ENCODE measurements at places on chromosomes 5 and 9.

GRCh38 chr9:116700882-116701865 is 14.1 kb downstream of the TRIM32 start:
- H3K27me3 ChIP-seq: no peaks in the 10 kb centered on the region
- H3K4me1 ChIP-seq: peaks cover 12% of the 10 kb centered on the region
- H3K4me3 ChIP-seq: no peak overlapping the region

DNA sequence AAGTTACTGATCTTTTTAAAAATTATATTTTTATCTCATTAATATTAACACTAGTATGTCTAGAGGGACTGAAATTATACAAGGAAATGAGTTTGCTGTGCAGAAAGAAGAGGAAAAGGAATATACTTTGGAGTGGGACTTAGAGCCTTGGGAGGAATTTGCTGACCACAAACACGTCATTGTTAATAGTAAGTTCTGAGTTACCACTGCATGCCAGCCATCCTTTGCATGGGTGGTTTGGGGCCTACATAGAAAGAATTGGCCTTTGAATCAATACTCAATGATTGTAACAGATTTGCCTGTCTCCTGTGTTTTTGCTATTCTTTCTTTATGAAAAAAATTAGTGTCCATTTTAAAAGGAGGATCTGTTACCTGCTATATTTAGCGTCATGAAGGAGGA is 232.6 kb upstream of the TNC start:
- H3K4me3 ChIP-seq: no peak overlapping the region
- no peaks in the 10 kb centered on the region for H3K4me1 ChIP-seq
- no peaks in the 10 kb centered on the region for H3K36me3 ChIP-seq
- H3K27me3 ChIP-seq: no peaks in the 10 kb centered on the region

GRCh38 chr5:139340051-139340450 is 1.6 kb upstream of the PAIP2 start:
- no peaks in the 10 kb centered on the region for H3K36me3 ChIP-seq
- no peak overlapping the region for H3K27ac ChIP-seq
- H3K4me3 ChIP-seq: no peak overlapping the region

GRCh38 chr5:65624571-65625555 is at the start of the genes SHLD3 and TRAPPC13:
TSS of gene SHLD3 (plus strand) at chr5:65625027. CDS start at chr5:65629588, 4,561 bp downstream.
TSS of gene TRAPPC13 (plus strand) at chr5:65625027. CDS start at chr5:65625061, 34 bp downstream.
- H3K36me3 ChIP-seq: no peaks in the 10 kb centered on the region
- H3K27ac ChIP-seq: peak within 1 kb of the TSS; percentile 28
- H3K4me3 ChIP-seq: peak within 1 kb of the TSS; percentile 66

GRCh38 chr9:98745470-98745869 is 36.7 kb upstream of the GABBR2 start:
- no peaks in the 10 kb centered on the region for H3K4me1 ChIP-seq
- peak; percentile 69 for DNase-seq
- no peaks in the 10 kb centered on the region for H3K36me3 ChIP-seq

GRCh38 chr5:107023732-107024131 is 647.0 kb downstream of the EFNA5 start:
- no peak overlapping the region for H3K4me3 ChIP-seq
- DNase-seq: no peak
- no peak overlapping the region for H3K27ac ChIP-seq
- H3K27me3 ChIP-seq: no peaks in the 10 kb centered on the region

DNA sequence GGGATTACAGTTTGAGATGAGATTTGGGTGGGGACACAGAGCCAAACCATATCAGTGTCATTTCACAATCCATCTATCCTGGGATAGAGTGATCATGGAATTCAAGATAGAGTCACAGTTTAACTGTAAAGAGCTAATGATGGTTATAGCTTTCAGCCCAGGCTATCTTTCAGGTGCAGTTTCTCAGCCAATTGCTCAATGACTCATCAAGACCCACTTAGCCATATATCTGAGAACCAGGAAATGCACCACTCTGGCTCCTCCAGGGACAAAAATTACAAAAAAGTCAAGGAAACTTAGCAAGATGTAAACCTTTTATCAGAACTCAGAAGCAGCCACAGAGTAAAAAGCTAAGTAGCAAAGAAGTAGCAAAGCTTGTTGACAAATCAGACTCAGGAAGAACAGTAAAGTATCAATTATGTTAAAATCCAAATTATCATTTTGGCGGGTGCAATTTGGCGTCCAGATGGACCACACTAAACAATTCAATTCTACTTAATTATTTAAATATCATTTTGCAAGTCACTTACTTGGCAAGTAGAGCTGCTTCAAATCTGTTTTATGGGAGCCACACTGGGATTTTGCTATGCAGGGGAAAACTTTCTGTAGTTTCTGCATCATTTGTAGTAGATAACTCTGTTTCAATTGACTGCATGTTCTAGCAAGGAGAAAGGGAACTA is 169.4 kb downstream of the TLE1 start:
- H3K27me3 ChIP-seq: no peaks in the 10 kb centered on the region
- no peaks in the 10 kb centered on the region for H3K4me1 ChIP-seq
- H3K27ac ChIP-seq: no peak overlapping the region
- H3K4me3 ChIP-seq: no peak overlapping the region
- no peak for DNase-seq
- H3K36me3 ChIP-seq: no peaks in the 10 kb centered on the region

- no peaks in the 10 kb centered on the region for H3K27me3 ChIP-seq
- H3K36me3 ChIP-seq: no peaks in the 10 kb centered on the region
- no peak overlapping the region for H3K27ac ChIP-seq
- no peak overlapping the region for H3K4me3 ChIP-seq
- no peak for DNase-seq
- H3K4me1 ChIP-seq: no peaks in the 10 kb centered on the region
These were observed 257.5 kb downstream of the NSG2 start for GRCh38 chr5:174303035-174303434.

- no peak for DNase-seq
- H3K36me3 ChIP-seq: no peaks in the 10 kb centered on the region
- H3K27ac ChIP-seq: no peak overlapping the region
- H3K27me3 ChIP-seq: no peaks in the 10 kb centered on the region
These were observed 9.1 kb upstream of the PTGES start for GRCh38 chr9:129761901-129762369.

- no peak overlapping the region for H3K27ac ChIP-seq
- no peak overlapping the region for H3K4me3 ChIP-seq
- no peak for DNase-seq
- peaks cover 40% of the 10 kb centered on the region for H3K27me3 ChIP-seq
- no peaks in the 10 kb centered on the region for H3K36me3 ChIP-seq
These were observed 710.8 kb upstream of the WWC1 start for GRCh38 chr5:167580608-167581007.

DNA sequence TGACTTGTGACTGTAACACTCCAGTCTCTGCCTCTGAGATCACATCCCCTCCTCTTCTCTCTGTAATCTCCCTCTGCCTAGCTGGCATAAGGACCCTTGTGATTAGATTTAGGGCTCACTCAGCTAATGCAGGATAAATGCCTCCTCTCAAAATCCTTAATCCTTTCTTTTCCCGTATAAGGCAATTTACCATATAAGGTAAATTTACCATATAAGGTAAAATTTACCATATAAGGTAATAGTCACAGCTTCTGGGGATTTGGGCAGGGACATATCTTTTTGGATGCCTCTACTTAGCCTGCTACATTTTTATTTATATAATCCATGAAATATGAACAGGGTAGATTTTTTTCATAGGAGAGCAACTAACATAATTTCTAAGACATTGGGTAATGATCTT is 318.0 kb upstream of the PUM3 start:
- DNase-seq: no peak
- no peaks in the 10 kb centered on the region for H3K4me1 ChIP-seq
- H3K27me3 ChIP-seq: peaks cover 6% of the 10 kb centered on the region
- H3K36me3 ChIP-seq: no peaks in the 10 kb centered on the region
- no peak overlapping the region for H3K27ac ChIP-seq

- no peak overlapping the region for H3K27ac ChIP-seq
- no peaks in the 10 kb centered on the region for H3K27me3 ChIP-seq
- no peaks in the 10 kb centered on the region for H3K4me1 ChIP-seq
These were observed 56.6 kb downstream of the KCNN2 start for GRCh38 chr5:114418176-114419066.

DNA sequence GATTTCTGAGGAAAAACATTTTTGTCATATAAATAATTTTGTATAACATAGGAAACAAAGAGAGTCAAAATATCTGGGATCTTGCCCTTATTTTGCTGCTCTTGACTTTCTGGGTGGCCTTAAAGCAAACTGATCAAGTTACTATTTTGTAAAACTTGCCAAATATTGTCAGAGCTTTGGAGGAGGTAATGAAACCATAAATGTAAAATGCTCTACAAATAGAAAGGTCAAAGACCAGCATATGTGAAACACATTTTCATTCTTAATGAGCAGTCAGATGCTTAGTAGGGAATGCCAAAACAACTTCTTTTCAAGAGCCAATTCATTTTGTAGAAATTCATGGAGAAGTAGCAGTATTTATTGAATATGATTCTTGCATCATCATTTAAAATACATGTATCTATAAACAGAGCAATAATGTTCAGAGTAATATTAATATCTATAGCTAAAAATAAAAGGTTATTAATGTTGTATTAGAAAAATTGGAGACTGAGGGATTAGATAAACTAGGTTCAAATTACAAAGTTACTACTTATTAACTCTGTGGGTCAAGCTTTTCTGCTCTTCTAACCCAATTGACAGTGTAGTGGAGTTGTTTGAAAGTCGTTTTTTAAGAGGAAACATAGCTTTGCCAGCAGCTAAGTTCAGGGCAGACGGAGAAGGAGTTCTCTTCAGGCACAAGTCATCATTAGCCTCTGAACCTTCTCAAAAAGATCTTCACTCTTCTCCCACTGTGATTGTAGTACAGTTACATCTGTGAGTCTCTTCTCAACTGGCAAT is 2053.1 kb downstream of the EFNA5 start:
- H3K27me3 ChIP-seq: no peaks in the 10 kb centered on the region
- no peak overlapping the region for H3K4me3 ChIP-seq
- DNase-seq: no peak

DNA sequence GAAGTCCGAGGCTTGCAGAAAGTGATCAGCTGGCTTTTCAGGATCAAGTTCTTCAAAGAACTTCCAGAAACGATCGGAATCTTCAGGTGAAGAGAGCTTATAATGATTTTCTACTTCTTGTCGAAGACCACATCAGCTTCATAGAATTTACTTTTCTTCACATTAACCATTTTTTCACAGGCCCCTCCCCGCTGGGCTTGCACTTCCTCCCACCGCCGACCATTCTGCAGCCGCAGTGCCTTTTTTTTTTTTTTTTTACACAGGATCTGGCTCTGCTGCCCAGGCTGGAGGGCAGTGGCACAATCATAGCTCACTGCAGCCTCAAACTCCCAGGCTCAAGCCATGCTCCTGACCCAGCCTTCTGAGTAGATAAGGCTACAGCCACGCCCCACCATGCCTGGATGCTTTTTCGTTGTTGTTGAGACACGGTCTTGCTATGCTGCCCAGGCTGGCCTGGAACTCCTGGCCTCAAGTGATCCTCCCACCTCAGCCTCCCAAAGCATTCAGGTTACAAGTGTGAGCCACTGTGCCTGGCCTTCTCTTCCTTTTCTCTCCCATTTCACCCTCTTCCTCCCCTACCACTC is 15.3 kb upstream of the RNF130 start:
- H3K4me1 ChIP-seq: peaks cover 3% of the 10 kb centered on the region
- no peak overlapping the region for H3K4me3 ChIP-seq
- H3K27me3 ChIP-seq: no peaks in the 10 kb centered on the region
- no peak for DNase-seq

GRCh38 chr5:1651971-1652872 is 128.5 kb upstream of the LPCAT1 start:
- no peak overlapping the region for H3K27ac ChIP-seq
- DNase-seq: peak; percentile 62
- H3K4me3 ChIP-seq: no peak overlapping the region
- H3K4me1 ChIP-seq: no peaks in the 10 kb centered on the region

DNA sequence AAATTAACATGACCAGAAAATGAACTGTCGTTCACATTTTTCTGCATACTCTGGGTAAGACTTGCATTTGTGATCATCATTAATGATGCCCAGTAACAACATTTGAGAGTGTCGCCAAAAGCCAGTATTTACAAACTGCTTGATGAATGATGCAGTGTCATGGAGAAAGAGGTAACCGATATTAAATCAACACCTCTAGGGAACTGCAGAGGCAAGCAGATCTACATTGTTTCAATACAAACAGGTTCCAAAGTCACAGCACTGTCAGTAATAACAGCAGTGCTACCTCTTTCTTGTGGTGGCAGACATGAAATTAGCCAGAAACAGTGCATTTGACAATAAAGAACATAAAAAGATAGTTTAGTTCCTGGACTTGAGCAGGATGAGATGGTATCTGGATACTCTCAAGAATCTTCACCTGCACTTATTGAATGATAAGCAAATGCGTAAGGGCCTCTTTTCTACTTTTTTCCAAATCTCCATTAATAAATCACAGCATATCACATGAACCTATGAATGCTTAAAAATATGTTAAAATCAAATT is 456.6 kb downstream of the ARHGEF28 start:
- no peak overlapping the region for H3K4me3 ChIP-seq
- H3K27me3 ChIP-seq: no peaks in the 10 kb centered on the region
- no peak overlapping the region for H3K27ac ChIP-seq
- H3K4me1 ChIP-seq: no peaks in the 10 kb centered on the region
- no peak for DNase-seq

DNA sequence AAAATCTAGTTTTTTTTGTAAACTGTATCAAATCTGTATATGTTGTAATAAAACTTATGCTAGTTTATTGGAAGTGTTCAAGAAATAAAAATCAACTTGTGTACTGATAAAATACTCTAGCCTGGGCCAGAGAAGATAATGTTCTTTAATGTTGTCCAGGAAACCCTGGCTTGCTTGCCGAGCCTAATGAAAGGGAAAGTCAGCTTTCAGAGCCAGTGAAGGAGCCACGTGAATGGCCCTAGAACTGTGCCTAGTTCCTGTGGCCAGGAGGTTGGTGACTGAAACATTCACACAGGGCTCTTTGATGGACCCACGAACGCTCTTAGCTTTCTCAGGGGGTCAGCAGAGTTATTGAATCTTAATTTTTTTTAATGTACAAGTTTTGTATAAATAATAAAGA is 24.3 kb downstream of the HMGCR start:
- no peaks in the 10 kb centered on the region for H3K27me3 ChIP-seq
- H3K4me1 ChIP-seq: no peaks in the 10 kb centered on the region
- H3K36me3 ChIP-seq: peaks cover 21% of the 10 kb centered on the region
- DNase-seq: no peak
- no peak overlapping the region for H3K27ac ChIP-seq

GRCh38 chr9:124014956-124015660 is 3.5 kb downstream of the LHX2 start:
- no peaks in the 10 kb centered on the region for H3K36me3 ChIP-seq
- DNase-seq: no peak
- H3K27ac ChIP-seq: no peak overlapping the region
- H3K4me1 ChIP-seq: no peaks in the 10 kb centered on the region

DNA sequence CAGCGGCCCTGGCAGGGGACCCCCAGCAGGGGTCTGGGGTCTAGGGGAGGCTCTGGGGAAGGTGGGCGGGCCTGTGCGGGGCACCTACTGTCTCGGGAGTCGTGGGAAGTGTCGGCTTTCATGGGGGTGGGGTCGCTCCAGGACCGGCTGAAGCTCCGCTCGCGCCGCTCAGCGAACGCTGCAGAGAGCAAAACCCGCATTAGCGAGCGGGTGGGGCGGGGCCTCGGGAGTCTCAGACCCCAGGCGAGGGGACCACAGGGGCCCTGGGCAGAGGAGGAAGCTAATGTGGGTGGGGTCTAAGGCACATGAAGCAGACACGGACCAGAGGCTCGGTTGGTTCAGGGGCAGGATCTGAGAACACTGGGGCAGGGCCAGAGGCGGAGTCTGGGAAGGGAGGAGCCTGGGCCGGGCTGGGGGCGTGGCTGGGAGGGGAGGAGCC is 5.5 kb downstream of the NSMF start:
- H3K36me3 ChIP-seq: peaks cover 13% of the 10 kb centered on the region
- H3K4me1 ChIP-seq: no peaks in the 10 kb centered on the region
- no peak overlapping the region for H3K27ac ChIP-seq
- no peak overlapping the region for H3K4me3 ChIP-seq
- no peaks in the 10 kb centered on the region for H3K27me3 ChIP-seq
